ENCODE measurements at places on chromosomes 3 and 15.

GRCh38 chr3:151101270-151101969, 16.0 kb downstream of the MED12L start:
- no peak for DNase-seq

- DNase-seq: no peak
Measured at GRCh38 chr3:32216172-32216783, 22.2 kb upstream of the CMTM8 start.

GRCh38 chr15:62665449-62665848, 377.1 kb upstream of the TPM1 start:
- no peak for DNase-seq

GRCh38 chr15:48414015-48414414, 82.8 kb downstream of the DUT start:
- DNase-seq: no peak

DNA sequence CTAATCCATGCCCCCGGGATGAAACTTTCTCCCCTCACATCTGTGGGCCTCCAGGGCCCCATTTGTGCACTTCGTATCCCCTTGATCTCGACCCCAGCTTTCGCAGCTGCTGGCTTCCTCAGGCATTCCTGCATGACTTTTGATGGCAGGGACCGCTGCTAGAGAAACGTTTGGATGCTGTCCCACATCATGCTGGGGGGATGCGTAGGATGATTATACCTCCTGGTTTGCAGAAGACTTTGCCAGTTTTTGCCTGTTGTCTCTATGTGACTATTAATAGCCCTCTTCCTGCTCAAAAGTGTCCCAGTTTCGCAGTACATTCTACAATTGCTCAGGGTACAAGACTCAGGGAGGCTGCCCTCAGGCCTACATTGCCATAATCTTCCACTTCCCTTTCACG, 10.4 kb upstream of the KCNAB1 start:
- no peak for DNase-seq

GRCh38 chr3:101873619-101874018, 24.3 kb downstream of the NFKBIZ start:
- no peak for DNase-seq

DNA sequence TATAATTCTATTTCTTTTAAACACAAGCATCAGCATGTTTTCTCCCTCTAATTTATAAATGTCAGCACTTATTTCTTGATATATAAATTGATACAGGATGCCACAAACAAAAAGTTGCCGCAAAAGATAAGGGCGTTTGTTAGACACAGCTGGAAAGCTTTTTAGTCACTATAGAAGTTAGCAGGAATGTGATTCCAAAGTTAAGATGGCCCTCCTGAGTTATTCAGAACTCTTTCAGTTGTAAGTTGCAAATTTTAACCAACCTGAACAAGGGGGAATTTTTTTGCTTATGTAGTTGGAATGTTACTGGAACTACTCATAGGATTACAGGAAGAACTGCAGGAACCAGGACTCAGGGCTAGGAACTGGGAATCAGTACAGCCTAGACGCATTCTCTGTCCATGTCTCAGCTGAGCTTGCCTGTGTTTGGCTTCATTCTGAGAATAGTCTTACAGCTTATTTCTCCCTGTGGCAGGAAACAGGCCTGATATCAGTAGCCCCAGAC, 166.3 kb downstream of the VGLL4 start:
- DNase-seq: no peak

DNA sequence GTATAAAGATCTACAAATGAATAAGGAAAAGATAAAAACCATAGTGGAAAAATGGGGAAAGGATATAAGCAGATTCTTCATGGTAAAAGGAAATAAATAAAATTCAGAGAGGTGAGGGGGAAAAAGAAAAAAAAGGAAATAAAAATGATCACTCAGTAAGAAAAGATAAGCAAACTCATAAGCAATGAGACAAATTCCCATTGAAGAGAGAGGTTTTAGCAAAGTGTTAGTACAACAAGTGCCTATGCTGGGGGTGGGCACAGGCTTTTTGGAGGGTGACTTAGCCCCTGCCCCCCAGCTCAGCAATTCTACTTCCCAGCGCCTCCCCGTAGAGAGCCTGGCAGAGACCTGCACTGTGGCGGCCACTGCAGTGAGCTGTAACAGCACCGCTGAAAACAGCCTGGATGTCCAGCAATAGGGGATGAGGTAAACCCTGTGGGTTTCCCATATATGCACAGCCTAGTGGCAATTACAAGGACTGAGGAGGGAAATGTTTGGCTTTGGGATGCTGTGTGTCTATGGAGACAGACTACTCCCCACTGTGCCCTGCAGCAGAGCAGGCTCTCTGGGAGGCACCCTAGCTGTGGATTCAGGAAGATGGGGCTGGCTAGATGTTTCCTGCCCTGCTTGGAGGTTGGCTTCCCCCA, 23.7 kb upstream of the SFMBT1 start:
- no peak for DNase-seq

DNA sequence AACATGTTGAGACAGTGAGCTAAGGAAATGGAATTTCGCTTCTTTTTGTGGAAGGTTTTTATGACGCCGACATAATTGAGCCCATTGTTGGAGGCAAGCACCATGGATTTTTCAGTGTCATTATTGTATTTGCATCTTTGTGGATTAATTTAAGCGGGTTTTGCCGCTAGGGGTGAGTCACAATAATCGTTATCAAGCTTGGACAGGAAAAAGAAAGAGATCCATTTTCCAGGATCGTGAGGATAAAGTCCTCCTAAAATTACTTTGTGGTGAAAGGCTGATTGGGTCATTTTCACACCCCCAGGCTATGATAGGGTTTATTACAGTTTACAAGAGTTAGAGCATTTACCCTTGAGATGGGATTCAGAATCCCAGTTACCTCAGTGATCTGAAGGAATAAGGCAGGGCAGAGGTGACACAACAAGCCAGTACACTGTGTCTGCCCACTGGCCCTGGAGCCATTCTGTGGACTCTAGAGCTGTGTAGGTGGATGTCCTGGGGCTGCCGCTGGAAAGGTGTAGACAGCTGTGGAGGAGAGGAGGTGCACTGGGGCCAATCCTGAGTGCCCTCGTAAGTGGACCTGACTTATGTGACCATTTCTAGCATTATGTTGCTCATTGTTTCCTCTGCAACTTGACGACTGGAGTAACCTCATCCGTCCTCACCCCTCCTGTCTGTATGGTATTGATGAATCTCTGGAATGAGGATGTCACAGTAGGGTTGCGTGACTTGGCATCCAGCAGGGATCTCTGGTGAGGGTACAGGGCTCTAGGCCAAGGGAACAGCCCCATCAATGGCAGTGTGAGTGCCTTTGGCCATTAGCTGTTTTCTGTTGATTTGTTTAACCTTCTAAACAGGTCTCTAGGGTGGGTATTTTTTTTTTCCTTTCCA, 370.1 kb downstream of the LRTM1 start:
- DNase-seq: no peak

DNA sequence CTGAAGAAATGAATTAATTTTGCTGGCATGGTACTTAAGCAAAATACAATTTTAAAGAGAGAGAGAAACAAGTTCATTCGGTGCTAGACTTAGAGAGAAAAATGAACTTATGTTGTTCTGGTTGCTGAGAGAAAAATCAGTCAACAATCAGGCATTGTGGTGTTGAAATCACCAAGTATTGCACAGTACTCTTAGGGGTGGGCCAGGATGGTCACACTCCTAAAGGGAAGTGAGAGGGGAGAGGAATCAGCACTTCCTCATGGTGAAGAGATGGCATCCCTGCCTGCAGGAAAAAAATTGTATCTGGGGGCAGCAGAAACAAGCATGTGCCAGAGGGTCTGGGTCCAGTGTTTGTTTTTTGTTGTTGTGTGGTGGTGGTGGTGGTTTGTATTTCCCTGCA, 7.0 kb upstream of the DMXL2 start:
- DNase-seq: no peak

DNA sequence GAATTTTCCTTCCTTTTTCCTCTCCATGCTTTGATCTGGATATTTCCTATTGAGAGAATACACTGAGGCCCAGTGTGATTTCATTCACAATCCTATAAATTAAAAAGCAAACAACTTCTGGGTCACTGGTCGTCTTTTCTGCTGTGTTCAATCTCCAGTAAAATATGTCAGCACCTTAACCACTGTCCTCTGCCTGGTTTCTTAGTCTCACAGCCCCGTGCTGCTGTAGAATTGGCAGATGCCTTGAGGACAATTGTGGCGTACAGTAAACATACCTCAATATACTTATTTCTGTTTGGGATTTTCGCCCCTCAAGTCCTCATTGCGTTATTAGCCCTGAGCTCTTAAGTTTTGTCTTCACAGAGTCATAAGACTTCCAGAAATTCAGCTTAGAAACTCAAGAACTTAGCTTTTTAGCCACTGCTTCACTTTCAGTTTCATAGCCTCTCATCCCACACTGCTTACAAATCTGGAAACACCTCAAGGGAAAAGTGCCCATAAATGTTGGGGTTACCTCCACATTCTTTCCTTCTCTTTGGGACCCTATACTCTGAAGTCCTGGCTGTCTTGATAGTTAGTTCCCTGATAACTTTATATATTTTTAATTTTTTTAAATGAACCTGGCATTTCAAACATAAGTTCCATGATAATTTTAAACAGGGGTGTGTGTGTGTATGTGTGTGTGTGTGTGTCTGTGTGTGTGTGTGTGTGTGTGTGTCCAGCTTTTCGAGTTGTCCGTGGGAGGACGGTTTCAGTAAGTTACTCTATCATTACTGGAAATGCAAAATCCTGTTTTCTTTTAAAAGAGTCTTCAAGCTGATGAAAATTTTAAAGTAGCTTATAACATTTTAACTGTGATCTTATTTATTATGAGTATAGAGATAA, 238.4 kb upstream of the CTDSPL start:
- no peak for DNase-seq

- no peak for DNase-seq
Measured at GRCh38 chr3:67576441-67576840, 78.0 kb downstream of the SUCLG2 start.

GRCh38 chr3:58222161-58222724, 11.5 kb upstream of the DNASE1L3 start:
- no peak for DNase-seq

DNA sequence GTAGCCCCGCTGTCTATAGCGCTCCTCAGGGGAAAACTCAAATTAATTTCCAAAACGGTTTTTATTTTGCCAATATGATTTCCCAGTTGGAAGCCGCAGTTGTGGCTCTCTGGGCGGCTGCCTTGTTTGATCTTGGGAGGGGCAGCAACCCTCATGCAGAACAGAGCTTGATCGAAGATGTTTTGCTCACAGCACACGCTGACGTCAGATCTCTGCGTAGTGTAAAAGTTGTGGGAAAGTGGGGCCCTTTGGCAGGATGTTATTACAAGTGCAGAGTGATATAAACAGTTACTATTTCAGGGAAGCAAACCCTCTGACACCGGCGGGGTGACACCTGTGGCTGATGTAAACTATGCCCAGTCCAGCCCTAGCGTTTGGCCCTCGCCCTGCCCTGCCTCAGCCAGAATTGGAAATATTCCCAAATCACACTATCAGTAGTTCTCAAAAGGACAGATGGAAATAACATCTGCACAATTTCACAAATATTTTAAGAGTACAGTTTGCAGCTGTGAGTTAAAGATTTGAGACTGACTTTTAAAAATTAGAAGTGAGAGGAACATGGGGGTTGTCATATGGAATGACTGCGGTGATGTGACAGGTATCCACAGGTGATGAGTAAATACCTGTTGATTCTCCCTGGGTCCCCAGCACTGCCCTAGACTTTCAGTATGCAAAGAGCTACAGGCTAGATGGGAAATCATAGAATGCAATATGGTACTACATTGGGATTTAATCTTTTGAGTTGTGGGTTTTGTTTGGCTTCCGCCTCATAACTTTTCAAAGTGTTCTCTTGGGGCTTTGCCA, 1.7 kb downstream of the SYNM start:
- DNase-seq: no peak

- peak; percentile 93 for DNase-seq
Measured at GRCh38 chr3:188947401-188948280, 224.1 kb upstream of the TPRG1 start.
